NCI-H460 (cell line): ENCODE measurements at places on chromosomes 7 and 10. TPM values are rescaled to one million over a fixed set of nuclear protein-coding genes. Genes with fewer than 3 reads are reported as not detected.

Gene SPDYE2
- total RNA-seq = not detected in 2 replicates

Gene GPNMB
- total RNA-seq = 1.4 and 2.7 TPM in 2 replicates

Gene PON3
- 0.77 and 0.98 TPM in 2 replicates for total RNA-seq

Gene CDK1
- total RNA-seq = 193 and 197 TPM in 2 replicates

Gene DIP2C
- 4.0 and 5.3 TPM in 2 replicates for total RNA-seq

Gene WEE2
- 0.27 TPM in 1 of 2 replicates, not detected in the other for total RNA-seq

Gene PPP1R3A
- not detected in 2 replicates for total RNA-seq

Gene NPC1L1
- total RNA-seq = 0.09 TPM in 1 of 2 replicates, not detected in the other

Gene TMEM229A
- total RNA-seq = not detected in 2 replicates

Gene IL2RA
- not detected in 2 replicates for total RNA-seq

Gene LRMDA
- 0.95 and 0.99 TPM in 2 replicates for total RNA-seq

Gene CPA1
- total RNA-seq = not detected in 2 replicates

Gene PRPS1L1
- not detected in 2 replicates for total RNA-seq

Gene CCNJ
- total RNA-seq = 14.7 and 16.9 TPM in 2 replicates

Gene HMX3
- 3.9 and 5.3 TPM in 2 replicates for total RNA-seq

Gene CYP3A7
- total RNA-seq = not detected in 2 replicates

Gene GIMAP4
- not detected in 2 replicates for total RNA-seq
